ENCODE measurements at places on chromosomes 1 and 21.

DNA sequence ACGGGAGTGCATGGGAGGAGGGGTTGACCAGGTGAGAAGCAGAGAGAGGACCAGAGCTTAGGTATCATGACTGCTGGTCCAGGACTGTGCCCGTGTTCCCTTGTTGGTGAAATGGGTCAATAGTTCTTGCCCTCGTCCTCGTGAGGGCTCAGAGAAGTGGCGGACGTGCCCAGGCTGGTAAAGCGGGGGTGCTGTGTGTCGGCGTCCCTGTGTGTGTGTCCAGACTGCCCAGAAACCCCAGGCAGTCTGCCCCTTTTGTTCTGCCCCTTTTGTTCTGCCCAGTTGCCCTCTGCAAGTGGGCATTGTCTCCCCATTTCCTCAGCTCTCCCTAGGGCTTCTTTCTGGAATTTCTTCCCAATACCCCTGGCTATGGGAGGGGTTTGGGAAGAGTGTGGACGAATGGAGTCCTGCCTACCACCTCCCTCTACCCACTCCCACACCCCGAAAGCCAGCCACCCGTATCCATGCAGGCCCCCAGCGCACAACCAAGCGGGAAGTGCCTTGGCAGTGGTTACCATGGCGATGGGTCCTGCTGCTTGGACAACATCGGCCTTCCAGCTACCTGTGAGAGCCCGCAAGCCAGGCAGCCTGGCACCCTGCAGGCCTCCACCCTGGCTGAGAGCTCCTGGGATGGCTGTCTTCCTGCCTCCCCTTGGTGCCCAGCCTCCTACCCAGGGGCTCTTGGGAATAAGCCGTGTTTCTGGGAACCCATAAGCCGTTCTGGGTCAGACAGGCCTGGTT, 34.7 kb downstream of the ACOT11 start:
- DNase-seq = no peak

DNA sequence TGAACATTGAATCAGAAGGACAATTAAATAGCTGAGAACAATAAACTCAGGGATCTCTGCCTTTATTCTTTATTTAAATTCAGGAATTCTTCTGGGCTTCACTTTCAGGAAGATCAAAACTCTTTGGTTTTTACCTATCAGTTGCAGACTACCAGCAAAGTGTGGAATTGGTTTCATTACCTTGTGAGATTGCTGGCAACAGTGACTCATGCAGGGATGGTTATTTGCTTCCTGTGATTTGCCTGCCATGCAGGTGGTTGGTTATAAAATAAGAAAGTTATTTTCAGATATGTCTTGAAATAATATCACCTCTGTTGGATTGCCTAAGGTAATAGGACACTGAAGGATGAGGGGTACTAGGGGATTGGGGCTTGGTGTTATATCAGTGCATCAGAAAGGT, 204.6 kb downstream of the PTBP2 start:
- no peak for DNase-seq

DNA sequence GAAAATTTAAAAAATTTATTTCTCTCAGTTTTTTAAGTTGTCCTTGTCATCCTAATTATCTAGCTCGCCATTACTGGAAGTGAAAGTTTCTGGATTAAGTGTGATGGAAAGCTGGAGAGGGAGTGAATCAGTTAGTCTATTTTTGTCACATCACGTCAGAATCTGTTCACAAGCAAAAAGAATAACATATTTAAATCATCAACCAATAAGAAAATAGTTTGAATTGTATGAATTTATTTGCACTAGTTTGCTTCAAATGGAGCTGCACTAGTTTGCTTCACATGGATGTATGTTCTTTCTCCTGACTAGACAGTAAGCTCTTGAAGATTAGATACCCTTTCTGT, 22.8 kb downstream of the PHC2 start:
- DNase-seq = no peak

GRCh38 chr21:36171741-36172331, 15.2 kb downstream of the DOP1B start:
- DNase-seq = no peak
